ENCODE measurements at places on chromosomes 1 and 21.

DNA sequence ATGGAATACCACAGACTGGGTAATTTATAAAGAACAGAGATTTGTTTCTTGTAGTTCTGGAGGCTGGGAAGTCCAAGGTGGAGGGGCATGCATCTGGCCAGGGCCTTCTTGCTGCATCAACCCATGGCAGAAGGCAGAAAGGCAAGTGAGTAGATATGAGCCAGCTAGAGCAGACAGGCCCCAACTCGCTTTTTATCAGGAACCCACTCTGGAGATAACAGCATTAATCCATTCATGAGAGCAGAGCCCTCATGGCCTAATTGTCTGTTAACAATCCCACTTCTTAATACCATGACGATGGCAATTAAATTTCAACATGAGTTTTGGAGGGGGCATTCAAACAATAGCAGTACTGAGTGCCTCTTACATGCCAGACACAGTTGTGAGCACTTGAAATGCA is 87.2 kb upstream of the SOX13 start:
- peak; percentile 22 for DNase-seq

DNA sequence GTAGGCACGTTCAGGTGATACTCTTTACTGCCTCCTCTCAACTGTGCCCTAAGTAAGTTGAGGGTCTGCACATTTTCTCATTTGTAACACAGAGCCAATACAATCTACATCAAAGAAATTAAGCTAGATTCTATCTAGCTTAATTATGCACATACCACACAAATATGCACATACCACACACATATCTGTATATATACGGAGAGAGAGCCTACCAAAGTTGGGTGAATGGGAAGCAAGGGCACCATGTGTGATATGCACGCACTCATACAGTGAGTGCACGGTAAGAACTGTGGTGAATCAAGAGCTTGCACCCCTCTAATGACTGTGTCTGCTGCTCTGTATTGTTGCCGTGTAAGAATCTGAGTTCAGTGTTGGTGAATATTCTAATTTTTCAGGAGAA is 314.9 kb downstream of the ZNF326 start:
- no peak for DNase-seq

GRCh38 chr1:221839782-221840395 is 98.0 kb upstream of the DUSP10 start:
- peak; percentile 99 for DNase-seq

- peak; percentile 55 for DNase-seq
Measured at GRCh38 chr1:173042806-173043205, 7.9 kb downstream of the TNFSF18 start.

GRCh38 chr1:41535716-41536115 is 51.2 kb upstream of the EDN2 start:
- DNase-seq, result no peak

DNA sequence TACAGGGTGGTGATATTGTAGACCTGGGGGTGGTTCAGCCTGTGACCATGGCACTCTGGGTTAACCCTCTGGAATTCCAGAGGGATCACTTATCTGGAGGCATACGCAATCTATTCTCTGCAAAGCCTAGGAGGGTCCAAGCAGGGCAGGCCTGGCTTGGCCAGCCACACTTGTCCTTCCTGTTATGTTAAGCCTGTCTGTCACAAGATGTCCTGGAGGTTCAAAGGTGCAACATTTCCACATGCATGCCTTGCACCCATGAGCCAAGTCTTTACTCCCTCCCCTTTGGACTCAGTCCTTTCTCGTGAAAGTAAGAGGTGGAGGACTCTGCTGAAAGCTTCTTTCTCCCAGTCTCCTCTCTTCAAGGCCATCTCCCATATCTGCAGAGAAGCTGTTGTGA is 345.1 kb downstream of the HHIPL2 start:
- DNase-seq, result no peak

DNA sequence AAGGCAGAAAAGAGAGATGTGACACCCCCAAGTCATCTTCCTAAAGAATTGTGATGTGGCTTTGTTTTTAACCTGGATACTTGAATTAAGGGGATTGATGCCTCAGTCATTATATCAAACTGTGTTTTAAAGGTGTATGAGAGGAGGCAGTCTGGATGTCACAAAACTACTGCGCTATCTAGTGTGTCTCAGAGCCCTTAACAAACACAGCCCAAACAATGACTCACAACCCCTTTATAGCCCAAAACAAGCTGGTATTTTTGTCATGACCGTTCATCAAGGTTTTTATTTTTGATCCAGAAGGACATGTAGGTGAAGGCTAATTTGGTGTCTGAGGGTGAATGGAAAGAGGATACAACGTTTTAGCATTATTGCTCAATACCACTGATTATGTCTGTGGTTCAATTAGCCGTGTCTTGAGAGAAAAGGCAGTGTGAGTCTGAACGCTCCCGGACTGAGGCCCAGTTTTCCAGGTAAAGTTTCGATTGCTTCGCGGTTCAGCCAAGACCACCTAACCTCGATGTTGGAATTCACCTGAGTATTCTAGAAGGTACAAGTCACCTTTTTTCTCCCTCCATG is 71.6 kb downstream of the SGIP1 start:
- DNase-seq, result no peak

- no peak for DNase-seq
Measured at GRCh38 chr1:219099307-219099706, 74.4 kb upstream of the LYPLAL1 start.

GRCh38 chr1:180898441-180899219 is 14.1 kb upstream of the KIAA1614 start:
- DNase-seq, result no peak

DNA sequence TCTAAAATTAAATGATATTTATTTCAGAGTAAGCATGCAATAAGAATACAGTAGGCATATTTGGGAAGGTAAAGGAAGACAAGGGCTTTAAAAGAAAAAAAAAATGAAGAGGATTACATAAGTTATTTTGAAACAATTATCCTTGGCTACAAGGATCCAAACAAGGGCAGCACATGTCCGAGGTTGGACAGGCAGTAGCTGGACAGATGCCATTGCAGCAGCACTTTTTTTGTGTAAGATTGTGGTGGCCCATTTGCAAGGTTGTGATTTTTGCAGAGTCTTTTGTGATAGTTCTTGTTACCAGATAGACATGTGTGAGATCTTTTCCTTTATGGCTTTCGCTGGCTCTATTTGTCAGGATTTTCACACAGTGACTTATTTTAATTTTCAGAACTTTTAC is 89.4 kb upstream of the COG2 start:
- DNase-seq, result no peak

GRCh38 chr21:41809891-41810596 is 43.2 kb upstream of the RIPK4 start:
- no peak for DNase-seq

DNA sequence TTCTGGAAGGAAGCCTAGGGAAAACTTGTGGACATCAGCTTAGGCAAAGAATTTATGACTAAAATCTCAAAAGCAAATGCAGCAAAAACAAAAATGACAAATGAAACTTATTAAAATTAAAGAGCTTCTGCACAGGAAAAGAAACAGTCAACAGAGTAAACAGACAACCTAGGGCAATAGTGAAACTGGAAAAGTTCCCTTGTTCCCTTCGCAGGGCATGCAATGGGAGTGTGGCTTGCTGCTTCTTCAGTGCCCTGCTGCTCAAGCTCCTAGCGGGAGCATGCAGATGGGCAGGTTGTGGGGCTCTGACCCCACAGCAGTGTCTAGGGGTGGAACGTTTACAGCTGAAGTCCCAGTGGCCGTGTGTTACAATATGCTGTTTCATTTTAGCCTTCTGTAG is 1797.4 kb downstream of the NCAM2 start:
- no peak for DNase-seq

- DNase-seq, result no peak
Measured at GRCh38 chr21:14736672-14737071, 190.6 kb upstream of the SAMSN1 start.

DNA sequence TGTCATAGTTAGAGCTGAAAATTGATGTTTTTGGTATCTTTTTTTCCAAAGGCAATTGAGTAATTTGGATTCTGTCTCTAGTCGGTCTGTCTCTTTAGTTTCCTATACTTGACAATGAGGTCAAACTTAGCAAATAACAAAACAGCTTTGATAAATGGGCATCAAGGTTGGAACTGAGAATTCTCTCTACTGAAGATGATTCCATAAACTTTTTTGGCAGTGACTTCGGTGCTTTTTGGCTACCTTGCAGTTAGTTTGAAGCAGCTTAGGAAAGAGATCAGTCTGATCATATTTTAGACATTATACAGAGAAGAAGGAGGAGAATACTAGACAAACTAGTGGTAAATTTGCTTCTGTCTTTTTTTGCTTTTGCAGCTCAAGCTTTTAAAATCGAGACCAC is 559 bp downstream of the VCAM1 start:
- DNase-seq, result no peak

GRCh38 chr1:220527908-220528678 is at the start of gene MARK1:
TSS of gene MARK1 (plus strand) at chr1:220528136. CDS start at chr1:220528823, 687 bp downstream.
- DNase-seq, result peak; percentile 38

- DNase-seq, result peak; percentile 25
Measured at GRCh38 chr1:218348628-218349071, 3.5 kb downstream of the TGFB2 start.

- peak; percentile 95 for DNase-seq
Measured at GRCh38 chr1:68173936-68174737, 58.2 kb downstream of the WLS start.

Data from bronchial epithelial cell (primary cell).